AG09319 (cell line): ENCODE measurements at places on chromosomes 4 and X.

- DNase-seq = no peak
These were observed 21.9 kb downstream of the L1CAM start for GRCh38 chrX:153864101-153864500.

DNA sequence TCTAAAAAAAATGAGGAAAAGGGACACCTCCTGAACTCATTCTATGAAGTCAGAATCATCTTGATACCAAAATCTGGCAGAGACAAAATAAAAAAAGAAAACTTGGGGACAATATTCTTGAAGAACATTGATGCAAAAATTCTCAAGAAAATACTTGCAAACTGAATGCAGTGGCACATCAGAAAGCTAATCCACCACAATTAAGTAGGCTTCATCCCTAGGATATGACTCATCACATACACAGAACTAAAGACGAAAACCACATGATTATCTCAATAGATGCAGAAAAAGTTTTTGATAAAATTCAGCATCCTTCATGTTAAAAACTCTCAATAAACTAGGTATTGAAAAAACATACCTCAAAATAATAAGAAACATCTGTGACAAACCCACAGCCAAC lies 98.3 kb downstream of the FAM47B start:
- DNase-seq = no peak

DNA sequence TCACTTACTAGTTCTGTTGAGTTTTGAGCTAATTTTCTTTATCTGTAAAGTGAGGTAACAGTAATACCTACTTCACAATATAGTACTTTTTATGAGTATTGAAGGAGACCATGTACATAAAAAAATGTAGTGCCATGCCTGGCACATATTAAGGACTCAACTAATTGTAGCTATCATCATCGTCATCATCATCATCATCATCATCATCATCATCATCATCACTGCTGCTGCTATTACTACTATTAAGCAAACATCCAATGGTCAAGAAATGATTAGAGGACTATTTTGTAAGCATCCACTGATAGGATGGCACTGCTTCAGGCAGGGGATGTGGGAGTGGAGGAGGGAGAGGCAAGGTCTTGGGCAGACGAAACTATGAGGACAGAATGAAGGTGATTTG lies 47.4 kb upstream of the GPR101 start:
- DNase-seq = no peak

- DNase-seq = no peak
These were observed 41.7 kb upstream of the CDKN2AIP start for GRCh38 chr4:183402771-183403170.

DNA sequence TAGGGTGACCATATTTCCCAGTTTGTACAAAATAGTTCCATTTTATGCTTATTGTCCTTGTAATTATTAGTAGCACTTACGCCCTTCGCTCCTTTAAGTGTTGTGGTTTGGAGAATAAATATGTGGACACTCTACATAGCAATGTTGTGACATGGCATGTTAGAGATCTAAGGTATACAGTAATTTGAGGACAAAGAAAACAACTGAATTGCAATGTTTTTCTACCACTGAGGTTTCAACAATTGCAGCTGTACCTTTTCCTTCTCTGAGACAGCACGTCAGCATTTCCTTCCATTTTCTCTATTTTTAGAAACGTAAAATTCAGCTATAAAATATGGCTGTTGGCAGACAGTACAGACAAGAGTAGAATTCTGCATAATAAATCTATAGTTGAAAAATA lies 323.1 kb downstream of the MAPK10 start:
- DNase-seq = no peak

DNA sequence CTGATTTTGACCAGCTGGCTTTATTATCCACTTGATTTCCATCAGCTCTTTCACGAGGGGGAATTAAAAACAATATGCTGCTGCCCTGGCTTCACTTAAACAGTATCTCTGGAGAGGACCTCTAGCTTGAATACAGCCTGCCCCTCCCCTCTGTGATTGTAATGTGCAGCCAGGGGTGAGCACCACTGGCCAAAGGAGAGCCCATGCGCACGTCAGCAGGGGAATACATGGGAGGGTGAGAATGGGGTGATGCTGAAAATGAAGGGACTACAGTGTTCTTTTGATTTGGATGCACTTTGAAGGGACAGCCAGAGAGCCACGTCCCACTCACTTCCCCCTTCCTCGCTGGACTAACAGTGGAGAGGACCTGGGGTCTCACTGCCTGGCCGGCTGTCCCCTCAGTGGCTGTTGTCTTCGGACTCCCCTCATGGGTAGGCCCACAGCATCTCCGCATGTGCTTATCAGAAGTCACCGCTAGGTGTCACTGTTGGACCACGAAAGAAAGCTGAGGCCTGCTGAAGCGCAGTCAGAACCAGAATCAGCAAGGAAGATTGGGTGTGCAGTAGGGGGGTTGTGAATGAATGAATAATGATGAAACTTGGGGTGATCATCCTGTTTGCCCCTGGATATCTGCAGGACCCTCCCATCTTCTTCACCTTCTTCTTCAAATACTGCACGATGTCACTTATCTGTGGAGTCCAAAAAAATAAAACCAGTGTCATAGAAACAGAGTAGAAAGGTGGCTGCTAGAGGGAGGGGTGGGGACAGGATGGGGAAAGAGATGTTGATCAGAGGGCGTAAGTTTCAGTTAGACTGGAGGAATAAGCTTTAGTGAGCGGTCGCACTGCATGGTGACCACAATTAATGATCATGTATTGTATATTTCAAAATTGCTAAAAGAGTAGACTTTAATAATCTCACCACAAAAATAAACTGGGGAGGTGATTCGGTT lies 32.8 kb downstream of the CLCN4 start:
- no peak for DNase-seq

GRCh38 chr4:163544407-163545038 lies 50.0 kb downstream of the TMA16 start:
- no peak for DNase-seq

DNA sequence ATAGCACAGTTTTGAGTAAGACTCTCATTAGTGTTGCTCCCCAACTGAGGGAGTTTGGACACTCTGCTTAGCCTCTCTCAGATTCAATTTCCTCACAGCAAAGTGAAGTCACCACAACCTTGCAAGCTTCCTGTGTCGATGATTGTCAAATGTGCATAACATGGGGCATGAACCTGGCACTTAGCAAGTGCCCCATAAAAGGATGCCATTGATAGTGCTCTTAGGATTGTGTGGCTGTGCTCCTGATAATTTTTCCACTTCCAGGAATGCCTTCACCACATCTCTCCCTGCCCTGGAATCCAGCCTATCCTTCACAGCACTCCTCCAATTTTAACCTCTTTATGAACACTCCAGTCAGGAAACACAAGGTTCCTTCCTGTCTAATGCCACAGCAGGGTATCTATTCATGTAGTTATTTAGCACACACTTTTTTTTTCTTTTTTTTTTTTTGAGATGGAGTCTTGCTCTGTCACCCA lies 309.4 kb downstream of the PPP3CA start:
- DNase-seq = no peak

GRCh38 chr4:76772498-76773106 lies 125.3 kb downstream of the SOWAHB start:
- no peak for DNase-seq

DNA sequence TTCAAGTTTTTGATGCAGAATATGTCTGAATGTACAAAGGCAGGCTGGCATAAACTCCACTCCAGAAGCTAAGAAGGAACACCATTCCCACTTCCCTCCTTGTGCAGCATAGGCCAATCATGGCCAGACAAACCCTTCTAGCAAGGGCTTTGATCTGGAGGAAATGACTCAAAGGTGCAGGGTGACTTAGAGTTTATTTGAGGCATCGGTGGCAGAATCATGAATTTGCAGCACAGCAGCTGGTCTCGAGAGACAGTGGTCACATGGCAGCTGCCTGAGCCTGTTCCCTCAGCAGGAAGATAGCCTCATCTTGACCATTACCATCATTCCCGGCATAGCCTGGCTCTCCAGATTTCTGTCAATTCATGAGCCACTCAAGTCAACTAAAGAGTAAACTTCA lies 154.5 kb downstream of the ATP10D start:
- DNase-seq = no peak

GRCh38 chr4:177293208-177294033 lies 16.3 kb upstream of the NEIL3 start:
- no peak for DNase-seq

DNA sequence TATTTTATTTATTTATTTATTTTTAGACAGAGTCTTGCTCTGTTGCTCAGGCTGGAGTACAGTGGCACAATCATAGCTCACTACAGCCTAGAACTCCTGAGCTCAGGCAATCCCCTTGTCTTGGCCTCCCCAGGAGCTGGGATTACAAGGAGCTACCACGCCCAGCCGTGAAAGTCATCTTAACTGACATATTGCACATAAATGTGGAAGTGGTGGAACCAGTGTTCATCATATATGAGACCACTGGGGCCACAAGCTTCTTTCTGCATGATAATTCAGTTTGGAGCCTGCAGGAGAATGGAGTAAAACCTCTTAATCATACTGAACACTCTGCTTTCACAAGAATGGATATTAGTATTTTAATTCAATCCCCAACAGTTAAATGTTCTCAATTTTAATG lies 12.5 kb upstream of the CTSO start:
- no peak for DNase-seq

DNA sequence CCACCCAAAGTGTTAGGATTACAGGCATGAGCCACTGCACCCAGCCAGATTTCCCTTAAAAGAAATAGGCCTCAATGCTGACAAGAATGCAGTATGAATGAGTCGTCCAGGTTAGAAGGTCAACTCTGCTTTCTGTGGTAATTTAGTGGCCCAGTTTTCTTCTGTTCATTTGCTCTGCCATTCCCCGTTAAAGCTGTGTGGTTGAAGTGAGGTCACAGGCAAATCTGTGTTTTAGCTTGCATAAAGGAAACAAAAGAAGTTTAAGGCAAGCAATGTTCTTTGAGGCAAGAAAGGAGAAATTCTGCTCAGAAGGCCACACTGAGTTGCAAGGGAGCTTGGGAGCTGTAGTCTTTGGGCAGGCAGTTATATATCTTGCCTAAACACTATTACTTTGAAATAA lies 176.8 kb downstream of the LARP7 start:
- DNase-seq = no peak

DNA sequence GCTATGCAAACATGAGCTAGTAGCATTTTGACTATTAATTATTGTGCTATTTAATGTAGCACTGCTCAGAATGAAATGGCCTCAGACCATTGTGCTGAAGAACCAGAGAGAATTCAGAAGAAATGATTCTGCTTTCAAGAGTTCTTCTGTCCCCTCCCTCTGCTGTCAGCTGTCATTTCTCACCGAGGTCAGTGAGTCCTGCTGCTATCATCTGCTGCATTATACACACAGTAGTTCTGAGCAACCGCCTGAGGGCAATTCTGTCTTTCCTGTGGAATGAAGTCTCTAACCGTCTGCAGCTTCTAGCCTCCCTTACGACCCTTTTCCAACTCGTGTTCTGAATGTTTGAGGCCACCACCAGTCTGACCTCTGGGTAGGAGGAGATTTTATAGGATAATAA lies 249.4 kb downstream of the HNRNPD start:
- DNase-seq = no peak

- no peak for DNase-seq
These were observed 372.9 kb downstream of the NKX6-1 start for GRCh38 chr4:84126061-84126787.

- DNase-seq = no peak
These were observed 66.9 kb upstream of the BMPR1B start for GRCh38 chr4:94690851-94691254.

DNA sequence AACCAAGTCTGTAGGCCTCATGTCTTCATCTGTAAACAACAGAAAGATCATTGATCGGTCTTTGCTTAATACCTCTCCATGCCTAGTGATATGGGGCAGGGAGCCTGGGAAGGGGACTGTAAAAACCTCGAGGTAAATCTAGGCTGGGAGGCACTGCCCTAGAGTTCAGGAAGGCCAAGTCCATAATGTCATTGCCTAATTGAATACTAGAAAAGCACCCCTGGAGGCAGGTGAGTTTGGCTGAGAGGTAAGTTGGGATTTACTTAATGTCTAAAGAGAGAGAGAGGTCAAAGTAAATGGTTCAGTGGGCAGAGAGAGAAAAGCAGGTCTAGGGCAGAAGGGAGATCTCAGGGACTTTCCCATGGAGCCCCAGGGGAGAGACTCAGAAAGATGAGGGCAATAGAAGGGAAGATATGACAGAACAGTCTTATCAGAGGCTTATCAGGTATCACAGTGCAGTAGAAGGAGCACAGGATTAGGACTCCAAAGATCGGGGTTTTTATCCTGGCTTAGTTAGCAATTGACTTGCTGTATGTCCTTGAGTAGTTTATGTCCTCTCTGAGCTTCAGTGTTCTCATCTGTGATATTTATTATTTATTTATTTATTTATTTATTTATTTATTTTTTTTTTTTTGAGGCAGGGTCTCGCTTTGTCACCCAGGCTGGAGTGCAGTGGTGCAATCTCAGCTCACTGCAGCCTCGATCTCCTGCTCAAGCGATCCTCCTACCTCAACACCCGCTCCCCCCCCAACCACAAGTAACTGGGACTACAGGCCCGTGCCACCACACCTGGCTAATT lies 85.2 kb downstream of the SLC16A2 start:
- DNase-seq = no peak

DNA sequence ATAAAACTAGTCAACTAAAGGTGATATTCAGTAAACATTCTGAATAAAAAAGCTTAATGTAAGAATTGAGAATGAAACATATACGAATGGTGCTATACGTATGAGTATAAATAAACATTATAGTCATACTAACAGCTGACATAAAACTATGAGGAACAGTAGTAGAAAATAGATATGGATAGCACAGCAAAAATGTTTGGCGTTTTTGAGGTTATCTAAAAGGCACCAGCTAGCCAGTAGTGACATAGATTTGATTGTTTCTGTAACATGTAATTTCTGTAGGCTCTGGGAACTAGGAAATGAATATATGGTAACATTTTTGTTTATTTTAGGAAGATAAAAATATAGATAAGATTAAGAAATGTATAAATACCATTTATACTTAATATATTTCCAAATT lies 69.3 kb downstream of the SNX25 start:
- no peak for DNase-seq

GRCh38 chr4:85806334-85806733 lies 331.4 kb downstream of the ARHGAP24 start:
- no peak for DNase-seq

GRCh38 chr4:168619266-168619631 lies 122.4 kb downstream of the PALLD start:
- no peak for DNase-seq

DNA sequence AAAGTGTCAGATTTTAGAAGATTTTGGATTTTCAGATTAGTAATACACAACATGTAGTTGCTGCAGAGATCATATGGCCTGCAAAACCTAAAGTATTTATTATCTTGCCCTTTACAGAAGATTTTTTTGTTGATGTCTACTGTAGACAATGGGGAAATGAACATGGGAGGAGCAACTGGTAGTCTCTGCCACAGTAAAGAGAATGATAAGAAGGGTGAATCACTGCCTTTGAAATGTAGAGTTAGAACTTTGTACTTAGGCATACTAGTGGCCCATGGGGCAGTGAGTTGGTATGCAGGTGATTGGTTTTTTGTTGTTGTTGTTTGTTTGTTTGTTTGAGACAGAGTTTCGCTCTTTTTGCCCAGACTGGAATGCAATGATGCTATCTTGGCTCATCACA lies 50.1 kb downstream of the GAB1 start:
- no peak for DNase-seq
